Left renal pelvis (tissue), 4 donors: ENCODE measurements at places on chromosomes 12 and 14.

DNA sequence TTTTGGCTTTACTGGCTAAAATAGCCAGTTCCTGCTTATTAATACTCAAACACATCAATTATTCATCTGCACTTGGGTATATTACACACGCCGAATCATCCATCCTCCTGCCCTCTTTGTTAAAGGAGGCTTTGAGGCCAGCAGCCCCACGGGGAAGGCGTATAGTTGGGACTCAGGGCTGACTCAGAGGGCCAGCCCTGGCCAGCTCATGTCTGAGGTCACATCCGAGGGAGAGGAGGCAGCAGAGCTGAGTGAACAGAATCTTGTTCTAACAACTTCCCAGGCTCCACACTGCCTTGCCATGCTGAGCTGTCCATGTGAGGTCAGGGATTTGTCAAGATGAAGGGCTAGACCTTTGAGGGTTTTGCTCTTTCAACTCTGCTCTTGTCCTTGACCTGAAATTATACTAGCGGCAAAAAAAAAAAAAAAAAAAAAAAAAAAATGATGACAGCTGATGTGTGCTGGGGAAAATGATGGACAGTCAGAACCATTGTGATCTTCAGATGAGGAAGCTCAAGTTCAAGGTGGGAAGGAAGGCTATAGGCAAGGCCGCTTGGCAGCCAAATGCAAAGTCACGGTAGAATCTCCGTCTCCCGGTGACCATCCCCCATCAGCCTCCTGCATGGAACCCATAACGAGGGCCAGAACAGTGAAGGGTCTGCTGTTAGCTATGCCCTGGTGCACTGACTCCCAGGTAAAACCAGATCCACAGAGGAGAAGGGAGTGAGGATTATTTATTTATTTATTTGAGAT, 12.5 kb upstream of the MARK3 start:
- DNase-seq, result no peak

DNA sequence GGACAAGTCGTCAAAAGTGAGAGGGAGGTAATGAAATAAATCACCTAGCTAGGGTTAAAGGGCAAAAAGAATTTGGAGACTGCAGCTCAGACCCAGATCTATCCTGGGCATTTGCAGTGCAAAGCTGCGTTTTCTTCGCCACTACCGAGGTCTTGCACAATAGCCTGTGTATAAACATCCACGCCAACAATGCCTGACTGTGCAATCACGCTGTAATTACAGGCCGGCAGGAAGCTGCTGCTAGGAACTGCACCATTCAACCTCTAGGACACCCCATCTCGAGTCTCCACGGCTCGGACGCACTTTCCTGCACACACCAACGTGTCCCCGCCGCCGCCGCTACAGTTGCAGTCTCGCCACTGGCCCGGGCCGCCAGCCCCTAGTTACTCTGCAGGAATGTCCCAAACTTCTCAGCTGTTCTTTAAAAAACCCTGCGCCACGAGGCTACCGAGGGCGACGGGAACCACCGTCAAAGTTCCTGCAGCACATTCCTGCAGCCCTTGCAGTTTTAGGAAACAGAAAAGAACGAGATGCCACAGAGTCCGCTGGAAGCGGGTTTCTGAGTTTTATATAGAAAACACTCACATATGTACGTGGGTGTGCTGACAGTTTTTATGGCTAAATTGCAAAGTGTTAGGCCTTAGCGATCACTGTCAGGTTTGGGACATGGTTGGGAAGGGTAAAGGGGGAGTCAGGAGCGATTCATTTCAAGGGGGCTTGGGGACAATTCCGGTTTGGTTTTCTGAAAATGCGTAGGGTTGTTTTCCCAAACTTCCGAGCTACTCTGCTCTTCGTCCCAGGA, 65.6 kb upstream of the PTGR2 start:
- DNase-seq, result no peak

DNA sequence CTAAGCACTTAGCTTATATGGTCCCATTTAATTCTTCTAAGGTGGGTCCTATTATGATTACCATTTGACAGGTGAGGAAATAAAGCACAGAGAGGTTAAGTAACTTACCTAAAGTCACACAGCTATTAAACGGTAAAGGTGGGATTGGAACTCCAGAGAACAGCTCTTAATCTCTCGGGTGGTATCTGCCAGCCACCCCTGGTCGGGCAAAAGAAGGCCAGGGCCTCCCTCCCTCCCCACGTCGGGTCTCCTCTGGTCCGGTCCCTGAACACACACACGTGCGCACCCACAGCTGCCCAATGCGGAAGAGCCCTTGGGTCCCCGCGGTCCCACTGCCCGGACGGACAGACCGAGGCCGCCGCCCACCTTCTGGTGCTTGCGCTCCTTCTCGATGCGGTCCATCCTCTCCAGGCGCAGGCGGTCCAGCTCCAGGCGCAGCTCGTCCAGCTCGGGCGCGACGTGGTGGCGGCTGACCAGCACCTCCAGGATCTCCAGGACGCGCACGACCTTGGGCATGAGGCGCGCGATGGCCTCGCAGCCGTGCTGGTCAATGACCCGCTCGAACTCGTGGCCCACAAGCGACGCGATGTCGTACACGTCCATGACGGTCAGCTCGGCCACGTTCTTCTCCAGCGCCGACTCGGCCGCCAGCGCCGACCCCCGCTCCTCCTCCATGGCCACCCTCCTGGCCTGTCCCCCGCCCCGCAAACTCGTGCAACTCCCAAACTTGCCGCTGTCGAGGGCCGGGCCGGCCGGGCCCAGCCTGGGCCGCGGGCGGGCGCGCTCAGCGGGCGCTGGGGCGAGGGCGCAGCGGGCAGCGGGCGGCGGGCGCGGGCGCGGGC, 490 bp downstream of the RILPL1 start:
- no peak for DNase-seq

GRCh38 chr14:70926235-70926830, 19.1 kb downstream of the PCNX1 start:
- DNase-seq, result no peak

- DNase-seq, result no peak
These were observed 94.5 kb upstream of the NRXN3 start for GRCh38 chr14:78075555-78076277.

- no peak for DNase-seq
These were observed 158.0 kb downstream of the PPM1H start for GRCh38 chr12:62776997-62777396.

- DNase-seq, result no peak
These were observed 2.4 kb upstream of the KRT8 start for GRCh38 chr12:52907092-52907810.

- DNase-seq, result no peak
These were observed 27.6 kb downstream of the CDKN1B start for GRCh38 chr12:12744546-12745305.

DNA sequence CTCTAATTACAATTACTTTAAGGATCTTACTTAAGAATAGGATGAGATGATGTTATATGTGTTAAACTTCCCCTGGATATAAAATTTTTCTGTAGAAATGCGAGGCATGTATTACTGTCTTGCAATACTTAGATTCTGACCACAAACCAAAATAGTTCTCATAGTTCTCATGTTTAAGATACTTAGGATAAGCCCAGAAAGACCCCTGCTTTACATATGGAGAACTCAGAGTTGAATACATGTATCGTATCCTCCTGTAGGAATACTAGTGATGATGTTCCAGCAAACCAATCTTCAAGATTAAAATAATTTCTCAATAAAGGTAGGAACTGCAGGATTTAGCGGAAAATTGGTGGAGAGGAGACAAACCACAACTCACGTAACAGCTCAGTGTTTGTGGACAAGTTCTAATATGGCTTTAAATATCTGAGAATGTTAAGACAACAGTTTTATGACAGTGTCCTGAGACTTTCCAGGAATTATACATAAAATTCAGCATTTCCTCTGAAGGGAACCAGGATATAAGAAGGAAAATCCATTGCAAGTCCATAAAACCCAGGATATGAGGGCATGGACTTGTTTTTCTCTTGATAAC, 114.7 kb upstream of the CRY1 start:
- no peak for DNase-seq

DNA sequence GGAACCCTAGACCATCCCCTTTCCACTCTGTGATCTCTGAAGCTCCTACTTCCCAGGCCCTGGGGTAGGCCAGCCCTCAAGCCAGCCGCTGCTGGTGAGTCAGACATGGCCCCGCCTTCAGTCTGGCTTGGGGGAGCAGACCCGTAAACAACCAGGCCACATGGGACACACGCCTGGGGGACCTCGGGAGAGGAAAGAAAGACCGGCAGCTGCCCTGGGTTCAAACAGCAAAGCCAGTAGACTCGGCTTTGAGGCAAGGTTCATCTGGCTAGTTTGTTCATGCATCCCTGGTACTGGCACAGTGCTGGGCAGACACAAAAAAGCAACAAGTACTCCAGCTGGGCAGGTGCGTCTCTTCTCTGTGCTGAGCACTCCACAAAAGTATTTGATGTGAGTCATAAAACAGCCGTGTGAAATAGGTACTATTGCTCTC, 101.9 kb downstream of the SETD3 start:
- DNase-seq, result no peak

DNA sequence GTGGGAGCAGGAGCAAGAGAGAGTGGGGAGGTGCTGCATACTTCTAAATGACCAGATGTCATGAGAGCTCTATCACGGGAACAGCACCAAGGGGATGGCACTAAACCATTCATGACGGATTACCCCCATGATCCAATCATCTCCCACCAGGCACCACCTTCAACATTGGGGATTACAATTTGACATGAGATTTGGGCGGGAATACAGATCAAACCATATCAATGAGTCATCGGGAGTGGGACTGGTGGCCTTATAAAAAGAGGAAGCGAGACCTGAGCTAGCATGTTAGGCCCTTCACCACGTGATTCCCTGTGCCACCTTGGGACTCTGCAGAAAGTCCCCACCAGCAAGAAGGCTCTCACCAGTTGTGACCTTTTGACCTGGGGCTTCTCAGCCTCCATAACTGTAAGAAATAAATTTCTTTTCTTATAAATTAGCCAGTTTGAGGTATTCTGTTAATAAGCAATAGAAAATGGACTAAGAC, 28.7 kb downstream of the COX8C start:
- no peak for DNase-seq

- peak; percentile 68 for DNase-seq
These were observed 771 bp upstream of the AVPR1A start for GRCh38 chr12:63151623-63152320.

GRCh38 chr14:58108717-58109116, 43.3 kb downstream of the ARMH4 start:
- DNase-seq, result no peak

GRCh38 chr12:4742416-4742970, 22.3 kb downstream of the GALNT8 start:
- DNase-seq, result peak; percentile 7

GRCh38 chr14:25836636-25837035, 761.2 kb downstream of the NOVA1 start:
- DNase-seq, result no peak

DNA sequence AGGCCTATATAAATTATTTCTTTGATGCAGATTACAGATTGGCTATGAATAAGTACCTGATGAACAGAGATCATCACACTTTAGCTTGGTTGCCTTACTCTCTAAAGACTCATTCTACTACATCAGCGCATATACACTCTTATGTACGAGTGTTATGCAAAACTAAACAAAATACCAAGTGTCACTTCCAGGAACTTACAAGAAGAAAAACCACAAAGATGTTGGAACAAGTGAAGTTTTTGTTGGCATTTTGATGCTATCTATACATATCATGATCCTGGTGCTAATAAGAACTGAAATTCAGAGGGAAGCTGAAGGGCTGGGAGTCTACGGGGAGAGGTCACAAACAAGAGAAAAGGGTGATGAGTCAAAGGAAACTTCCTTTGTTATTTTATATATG, 47.9 kb upstream of the CERS5 start:
- no peak for DNase-seq

GRCh38 chr12:48374164-48374563, 23.4 kb upstream of the ZNF641 start:
- no peak for DNase-seq

DNA sequence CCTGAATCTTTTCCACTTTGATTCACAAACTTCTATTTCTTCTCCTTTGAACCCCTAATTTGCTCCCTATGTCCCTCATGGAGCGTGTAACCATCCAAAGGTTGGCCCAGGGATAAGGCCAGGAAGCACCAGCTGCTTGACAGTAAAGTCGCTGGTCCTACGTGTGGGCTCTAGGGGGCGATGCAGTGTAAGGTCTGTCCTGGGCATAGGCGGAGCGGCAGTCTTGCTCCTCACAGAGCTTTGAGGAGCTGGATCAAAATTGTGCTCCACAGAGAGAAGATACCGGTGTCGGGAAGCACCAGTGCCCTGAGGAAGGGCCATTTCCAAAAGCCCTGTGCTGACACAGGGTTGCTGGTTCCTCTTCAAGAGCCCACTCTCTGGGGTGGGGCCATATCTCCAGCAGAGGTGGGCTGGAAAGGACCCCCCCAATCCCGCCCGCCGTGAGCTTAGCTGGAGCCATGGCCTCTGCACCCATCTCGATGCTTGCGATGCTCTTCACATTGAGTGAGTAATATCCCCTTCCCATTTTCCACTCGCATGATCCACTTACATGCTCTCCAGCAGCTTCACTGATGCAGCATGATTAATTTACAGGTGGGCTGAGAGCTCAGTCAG, 49.9 kb upstream of the OR4E1 start:
- no peak for DNase-seq

DNA sequence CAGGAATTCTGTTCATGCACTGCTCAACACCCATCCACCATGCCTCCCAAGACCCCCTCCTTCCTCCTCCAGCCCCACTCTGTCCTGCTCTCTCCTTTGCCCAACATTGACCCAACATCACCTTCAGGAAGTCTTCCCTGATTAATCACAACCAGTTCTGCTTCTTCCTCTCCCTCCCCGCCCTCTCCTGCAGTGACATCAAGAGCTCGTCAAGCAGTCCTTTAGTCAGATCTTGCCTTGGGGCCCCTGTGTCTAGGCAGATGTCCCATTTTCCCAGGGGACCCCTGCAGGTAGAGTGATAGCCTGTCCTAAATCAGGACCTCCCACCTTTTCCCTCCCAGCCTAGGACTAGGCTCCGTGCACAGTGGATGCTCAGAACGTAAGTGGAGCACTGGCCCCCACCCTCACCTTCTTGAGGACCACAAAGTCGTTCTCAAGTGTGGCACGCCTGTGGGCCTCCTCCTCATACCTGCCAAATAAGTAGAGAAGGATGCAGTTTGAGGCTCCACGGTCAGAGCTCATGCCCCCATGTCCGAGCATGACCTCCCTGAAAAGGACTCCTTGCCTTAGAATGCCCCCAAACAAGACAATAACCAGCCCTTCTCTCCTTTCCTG, 2.3 kb downstream of the KRT78 start:
- DNase-seq, result no peak

- DNase-seq, result no peak
These were observed 18.6 kb downstream of the DDX24 start for GRCh38 chr14:94062344-94062940.

DNA sequence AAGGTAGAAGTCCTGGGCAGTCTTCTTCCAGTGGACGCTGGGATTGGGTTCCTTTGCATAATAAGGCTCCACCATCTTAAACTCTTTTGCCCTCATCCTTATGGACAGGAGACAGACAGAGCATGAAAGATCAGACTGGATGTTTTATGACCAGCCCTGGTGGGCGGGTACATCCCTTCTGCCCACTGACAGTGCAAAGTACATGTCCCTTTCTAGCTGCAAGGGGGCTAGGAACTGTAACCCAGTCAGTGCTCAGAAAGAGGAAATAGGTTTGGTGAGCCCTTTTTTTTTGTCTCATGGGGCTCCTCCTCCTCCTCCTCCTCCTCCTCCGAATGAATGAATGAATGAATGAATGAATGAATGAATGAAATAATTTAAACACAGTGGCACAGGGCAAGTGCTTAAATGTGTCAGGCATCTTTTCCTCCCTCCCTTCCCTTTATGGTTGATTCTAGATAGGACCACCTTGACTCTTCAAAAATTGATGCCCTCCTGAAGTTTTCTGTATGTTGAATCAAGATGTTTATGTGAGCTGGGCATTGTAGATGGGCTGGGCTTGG, 36.4 kb upstream of the HNF1A start:
- no peak for DNase-seq

- no peak for DNase-seq
These were observed 13.3 kb upstream of the NYNRIN start for GRCh38 chr14:24385524-24385923.
